ENCODE measurements at places on chromosomes 5 and 9.
A peak's percentile ranks its signal among the peaks of the same experiment; 100 is the strongest.

DNA sequence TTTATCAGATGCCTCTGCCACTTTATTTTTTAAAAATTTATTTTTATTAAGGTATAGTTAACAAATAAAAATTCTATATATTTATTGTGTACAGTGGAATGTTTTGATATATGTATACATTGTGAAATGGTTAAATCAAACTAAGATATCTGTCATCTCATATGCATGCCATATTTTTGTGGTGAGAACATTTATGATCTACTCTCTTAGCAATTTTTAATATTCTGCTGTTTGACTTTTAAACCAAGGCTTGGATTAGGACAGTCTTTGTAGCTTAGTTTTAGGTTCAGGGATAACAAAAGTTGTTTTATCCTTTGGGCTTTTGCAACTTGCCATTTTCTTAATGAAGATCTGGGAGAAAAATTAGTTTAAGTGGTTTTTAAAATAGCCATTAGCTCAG is 46.0 kb upstream of the CDKN2B start:
- DNase-seq, result no peak

DNA sequence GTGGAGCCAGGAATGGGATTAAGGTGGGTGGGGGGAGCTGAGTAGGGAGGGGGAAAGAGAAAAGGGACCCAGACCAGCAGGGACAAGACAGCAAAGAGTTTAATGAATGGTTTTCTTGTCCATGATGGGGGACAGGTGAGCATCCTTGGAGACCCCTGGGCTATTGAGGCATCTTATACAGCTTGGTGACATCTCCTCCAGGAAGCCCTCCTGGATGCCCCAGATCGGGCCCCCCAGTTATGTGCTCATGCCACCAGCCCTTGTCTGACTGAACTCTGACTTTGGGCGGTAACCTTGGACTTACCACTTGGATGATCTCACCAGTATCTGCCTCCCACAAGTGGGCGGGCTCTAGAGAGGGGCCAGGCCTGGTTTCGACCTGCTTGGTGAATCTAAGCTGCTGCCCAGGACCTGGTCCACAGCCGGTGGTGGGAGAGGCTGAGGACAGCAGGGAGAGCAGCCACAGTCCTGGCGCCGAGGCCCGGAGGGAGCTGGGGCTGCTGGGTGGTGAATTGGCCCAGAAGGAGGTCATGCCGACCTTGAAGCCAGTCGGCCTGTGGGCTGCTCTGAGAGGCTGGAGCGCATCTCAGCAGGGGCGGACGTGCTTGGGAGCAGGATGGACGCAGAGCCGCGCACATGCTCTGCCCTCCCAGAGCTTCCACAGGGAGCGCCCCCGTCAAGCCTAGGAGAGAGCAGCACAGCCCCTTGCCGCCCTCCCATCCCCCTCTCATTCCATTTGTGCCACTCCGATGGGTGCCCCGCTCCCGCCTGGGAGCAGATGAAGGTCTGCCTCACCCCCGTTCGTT is 36.2 kb downstream of the UNC5A start:
- no peak for DNase-seq

- DNase-seq, result no peak
Measured at GRCh38 chr9:131485728-131486422, 16.8 kb upstream of the POMT1 start.

- no peak for DNase-seq
Measured at GRCh38 chr5:78495800-78496199, 135.4 kb downstream of the SCAMP1 start.

DNA sequence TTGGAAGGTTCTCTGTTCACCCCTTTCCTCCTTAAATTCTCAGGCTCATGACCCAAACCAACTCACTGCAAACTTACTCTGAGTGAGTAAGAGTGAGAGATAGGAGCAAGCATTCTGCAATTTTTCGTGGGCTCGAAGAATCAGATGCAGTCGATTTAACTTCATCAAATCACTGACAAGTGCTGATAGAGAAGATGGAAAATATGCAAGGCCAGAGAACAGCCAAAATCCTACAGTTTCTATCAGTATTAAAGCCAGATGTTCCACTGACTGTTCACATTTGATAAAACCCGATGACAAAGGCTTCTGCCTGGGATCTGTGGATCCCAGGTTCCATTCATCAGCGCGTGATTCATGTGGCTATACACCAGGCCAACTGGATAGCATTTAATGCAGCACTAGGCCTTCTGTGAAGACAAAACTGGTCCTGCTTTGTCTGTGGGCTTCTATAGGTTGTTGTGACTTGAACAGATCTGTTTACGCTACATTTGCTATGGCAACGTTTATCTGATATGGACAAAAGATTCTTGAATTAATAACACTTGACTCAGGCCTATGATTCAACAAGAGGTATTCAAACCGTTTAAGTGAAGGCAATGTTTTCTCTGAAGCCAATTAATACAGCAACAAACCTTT is 251.2 kb downstream of the NFIB start:
- DNase-seq, result peak; percentile 92

DNA sequence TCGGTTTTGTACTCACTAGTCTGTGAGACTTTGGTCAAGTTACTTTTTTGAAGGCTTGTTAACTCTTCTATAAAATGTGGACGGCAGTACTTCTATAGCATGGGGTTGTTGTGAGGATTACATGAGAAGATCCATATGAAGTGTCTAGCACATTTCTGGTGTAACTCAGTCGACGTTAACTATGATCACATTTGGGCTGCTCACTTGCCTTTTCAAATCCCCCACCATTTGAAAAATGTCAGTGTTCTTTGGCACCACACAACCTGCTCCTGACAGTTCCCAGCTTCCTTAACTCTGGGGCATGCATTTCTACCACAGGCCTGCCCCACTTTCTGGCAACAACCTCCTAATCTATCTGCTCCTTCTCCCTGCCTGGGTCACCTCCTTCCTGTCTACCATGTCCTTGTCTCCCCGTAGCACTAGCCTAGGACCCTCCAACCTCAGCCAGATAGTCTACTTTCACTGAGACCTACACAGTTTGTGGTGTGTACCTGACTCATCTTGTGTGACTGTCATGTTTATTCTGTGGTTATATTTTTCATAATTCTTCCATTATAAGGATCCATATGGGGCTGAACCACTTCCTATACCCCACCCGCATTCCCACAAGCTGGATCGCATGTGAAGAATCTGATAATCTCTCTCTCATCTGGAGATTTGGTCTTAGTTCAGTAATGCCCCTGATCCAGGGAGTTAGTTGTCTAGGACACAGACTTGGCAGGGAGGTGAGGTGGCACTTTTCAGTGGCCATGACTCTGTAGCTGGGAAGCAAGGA is 30.2 kb upstream of the BASP1 start:
- no peak for DNase-seq

- DNase-seq, result no peak
Measured at GRCh38 chr9:110283751-110284150, 27.4 kb upstream of the TXN start.

Data from fibroblast of skin of left biceps (primary cell).